ENCODE measurements at places on chromosomes 3 and 15. TPM values are rescaled to one million over a fixed set of nuclear protein-coding genes. Genes with fewer than 3 reads are reported as not detected.

GRCh38 chr15:87489456-87489855 is 767.1 kb downstream of the NTRK3 start:
- no peaks in the 10 kb centered on the region for H3K36me3 ChIP-seq
- no peak for DNase-seq
- H3K4me3 ChIP-seq: no peak overlapping the region
- no peak overlapping the region for H3K27ac ChIP-seq

PLSCR2 gene
- total RNA-seq: not detected

PLCB2 gene
- 8.5 TPM for total RNA-seq

GRCh38 chr15:39918688-39919385 is 1.2 kb downstream of the GPR176 start:
- no peak overlapping the region for H3K27ac ChIP-seq
- H3K4me1 ChIP-seq: peaks cover 19% of the 10 kb centered on the region
- no peaks in the 10 kb centered on the region for H3K27me3 ChIP-seq
- H3K4me3 ChIP-seq: peak overlapping the region; percentile 71
- peaks cover 6% of the 10 kb centered on the region for H3K36me3 ChIP-seq

GRCh38 chr15:84813435-84813834 is 3.7 kb upstream of the ALPK3 start:
- no peak overlapping the region for H3K4me3 ChIP-seq
- H3K27me3 ChIP-seq: peaks cover 5% of the 10 kb centered on the region
- H3K36me3 ChIP-seq: no peaks in the 10 kb centered on the region
- no peak overlapping the region for H3K27ac ChIP-seq
- no peak for DNase-seq
- peaks cover 7% of the 10 kb centered on the region for H3K4me1 ChIP-seq

GRCh38 chr3:119352034-119352609 is 57.9 kb downstream of the ARHGAP31 start:
- no peak for DNase-seq
- no peaks in the 10 kb centered on the region for H3K36me3 ChIP-seq
- H3K4me1 ChIP-seq: peaks cover 58% of the 10 kb centered on the region
- H3K4me3 ChIP-seq: no peak overlapping the region
- peak overlapping the region; percentile 64 for H3K27ac ChIP-seq

DNA sequence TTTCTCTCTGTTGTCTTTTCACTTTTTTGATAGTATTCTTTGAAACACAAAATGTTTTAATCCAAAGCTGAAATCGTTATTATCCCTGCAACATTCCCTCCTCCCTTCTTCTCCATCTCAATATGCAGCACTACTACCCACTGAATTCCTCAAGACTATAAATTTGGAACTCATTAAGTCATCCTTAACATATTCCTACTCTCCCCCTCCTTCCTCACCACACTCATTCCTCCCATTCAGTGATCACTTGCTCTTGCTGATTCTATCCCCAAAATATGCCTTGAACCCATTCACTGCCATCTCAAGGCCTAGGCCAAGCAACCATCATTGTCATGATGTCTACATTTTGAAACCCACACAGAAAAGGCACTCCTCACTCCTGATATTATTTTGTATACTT is 2.4 kb upstream of the PIK3R4 start:
- no peak for DNase-seq
- no peak overlapping the region for H3K27ac ChIP-seq
- H3K27me3 ChIP-seq: no peaks in the 10 kb centered on the region
- H3K36me3 ChIP-seq: no peaks in the 10 kb centered on the region
- H3K4me1 ChIP-seq: peaks cover 14% of the 10 kb centered on the region
